Stimulated activated CD4-positive, alpha-beta T cell treated with anti-CD3 and anti-CD28 coated beads, Interleukin-12 subunit alpha, Interleukin-12 subunit beta, amount 100 ng/mL, for 24 hours (primary cell): ENCODE measurements at places on chromosomes 5 and 9.

DNA sequence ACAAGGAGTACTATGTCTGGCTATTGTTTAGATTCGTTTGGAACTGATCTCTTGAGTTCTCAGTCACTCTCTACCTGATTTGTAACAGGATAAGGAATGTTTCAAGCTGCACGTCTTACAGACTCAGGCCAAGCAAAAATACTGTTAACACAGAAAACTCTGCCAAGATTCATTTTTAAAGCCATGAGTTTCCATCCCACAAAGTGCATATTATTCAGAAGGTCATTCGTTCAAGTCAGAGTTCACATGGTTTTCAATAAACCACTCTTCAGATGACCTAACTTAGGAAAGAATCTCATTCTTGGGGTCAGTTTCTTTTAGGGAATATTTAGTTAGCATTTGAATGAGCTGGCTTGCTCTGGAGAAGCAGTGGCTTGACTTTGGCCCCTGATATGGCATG lies 49.3 kb downstream of the F2R start:
- no peak for DNase-seq

- DNase-seq = no peak
Observed at GRCh38 chr9:115234094-115234493, 116.1 kb upstream of the TNC start.

DNA sequence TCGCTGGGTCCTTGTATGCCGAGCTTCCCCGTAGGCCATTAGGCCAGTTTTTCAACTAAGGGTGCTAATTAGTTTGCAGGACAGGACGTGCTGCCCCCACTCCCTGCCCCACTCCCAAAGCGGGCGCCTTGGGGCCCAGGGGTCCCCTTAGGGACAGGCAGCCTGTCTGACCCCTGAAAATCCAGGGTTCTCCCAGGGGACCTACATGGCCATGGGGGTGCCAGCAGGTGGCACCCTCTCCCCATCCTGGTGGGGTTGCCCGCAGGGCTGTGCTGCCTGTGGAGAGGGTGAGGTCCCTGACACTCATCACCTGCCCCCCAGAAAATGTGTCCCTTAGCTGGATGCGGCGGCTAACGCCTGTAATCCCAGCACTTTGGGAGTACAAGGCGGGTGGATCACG lies 8.5 kb upstream of the CCDC187 start:
- DNase-seq = peak; percentile 21

GRCh38 chr5:44911501-44911900 lies 102.8 kb downstream of the MRPS30 start:
- no peak for DNase-seq

- DNase-seq = no peak
Observed at GRCh38 chr9:128091571-128091970, 23.5 kb downstream of the SLC25A25 start.
